ENCODE measurements at places on chromosomes 2 and 18.

- no peak for DNase-seq
Observed at GRCh38 chr2:100664021-100664755, 101.4 kb downstream of the PDCL3 start.

DNA sequence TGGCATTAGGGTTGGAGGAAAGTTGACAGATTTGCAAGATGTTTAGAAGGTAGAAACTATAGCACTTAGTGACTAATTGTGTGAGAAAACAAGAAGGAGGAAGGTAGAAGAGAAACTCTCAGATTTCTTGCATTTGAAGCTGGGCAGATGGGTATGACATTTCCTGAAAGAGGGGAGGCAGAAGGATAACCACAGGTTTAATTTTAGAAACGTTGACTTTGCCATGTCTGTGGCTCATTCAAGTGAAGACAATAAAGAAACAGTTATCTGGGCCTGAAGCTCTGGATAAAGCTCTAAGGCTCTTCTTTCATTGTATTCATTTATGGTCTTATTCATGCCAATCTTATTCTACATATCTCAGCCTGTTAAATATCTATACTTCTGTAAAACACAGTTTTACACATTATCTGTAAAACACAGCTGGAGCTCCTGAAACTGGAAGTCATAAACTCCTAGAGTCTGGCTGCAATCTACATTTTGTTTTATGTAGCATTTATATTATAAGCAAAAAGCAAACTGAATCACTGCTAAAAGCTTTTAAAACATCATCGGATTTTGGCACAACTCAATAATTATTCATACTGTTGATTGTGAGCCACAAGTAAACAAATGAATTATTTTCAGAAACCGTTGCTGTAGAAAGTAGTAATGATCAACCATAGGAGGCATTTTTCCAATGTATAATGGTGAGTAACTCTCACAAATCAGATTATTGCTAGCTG is 138.5 kb downstream of the RIT2 start:
- DNase-seq, result no peak

DNA sequence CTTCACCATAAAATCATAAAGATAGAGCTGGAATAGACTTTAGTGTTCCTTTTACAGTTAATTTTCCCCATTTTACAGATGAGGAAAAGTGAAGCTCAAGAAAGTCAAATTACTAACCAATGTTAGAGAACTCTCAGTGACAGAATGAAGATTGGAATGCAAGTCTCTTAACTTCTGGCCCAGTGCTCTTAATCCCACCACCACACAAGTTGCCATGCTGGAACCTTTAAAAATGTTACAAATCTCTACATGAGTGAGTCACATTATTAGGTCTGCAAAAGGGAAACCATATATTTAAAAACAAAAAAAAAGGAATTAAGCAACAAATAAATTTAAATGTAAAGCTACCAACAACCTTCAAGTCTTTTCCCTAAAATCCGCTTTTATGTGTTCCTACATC is 3.5 kb downstream of the NCKAP1 start:
- DNase-seq, result no peak

DNA sequence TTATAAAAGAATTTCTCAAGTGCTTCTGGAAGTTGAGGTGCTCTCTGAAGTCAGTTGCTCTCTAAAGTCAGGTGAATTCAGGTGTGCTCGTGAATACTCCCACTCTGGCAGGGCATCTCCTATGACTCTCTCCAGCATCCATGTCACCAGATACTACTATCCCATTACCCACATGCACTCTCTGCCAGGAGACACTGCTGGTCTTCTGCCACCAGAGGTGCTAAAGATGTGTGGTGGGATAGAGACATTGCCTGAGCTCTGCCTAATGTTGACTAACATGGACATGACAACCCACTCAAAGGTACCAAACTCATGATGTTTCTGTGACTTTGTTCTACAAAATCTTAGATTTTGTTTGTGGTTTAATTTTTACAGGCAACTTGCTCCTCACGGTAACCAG is 106.4 kb upstream of the HNRNPA3 start:
- DNase-seq, result no peak

DNA sequence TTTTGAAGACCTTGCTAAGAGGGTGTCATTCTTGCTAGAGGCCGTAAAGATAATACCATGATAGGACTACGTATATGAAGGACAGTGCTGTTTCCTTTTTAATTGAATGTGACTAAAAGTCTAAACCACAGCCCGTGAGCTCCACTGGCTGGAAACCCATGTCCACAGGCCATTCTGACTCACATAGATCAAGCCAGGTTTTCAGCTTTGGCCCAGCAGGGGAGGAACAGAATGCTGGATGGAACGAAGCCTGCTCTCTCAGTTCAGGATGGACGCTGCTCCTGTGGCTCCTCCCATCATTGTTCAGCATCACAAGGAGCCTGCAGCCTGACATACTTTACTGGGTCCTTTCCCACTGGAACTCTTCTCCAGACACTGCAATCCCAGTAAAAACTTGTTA is 47.6 kb downstream of the ALPK2 start:
- DNase-seq, result no peak

DNA sequence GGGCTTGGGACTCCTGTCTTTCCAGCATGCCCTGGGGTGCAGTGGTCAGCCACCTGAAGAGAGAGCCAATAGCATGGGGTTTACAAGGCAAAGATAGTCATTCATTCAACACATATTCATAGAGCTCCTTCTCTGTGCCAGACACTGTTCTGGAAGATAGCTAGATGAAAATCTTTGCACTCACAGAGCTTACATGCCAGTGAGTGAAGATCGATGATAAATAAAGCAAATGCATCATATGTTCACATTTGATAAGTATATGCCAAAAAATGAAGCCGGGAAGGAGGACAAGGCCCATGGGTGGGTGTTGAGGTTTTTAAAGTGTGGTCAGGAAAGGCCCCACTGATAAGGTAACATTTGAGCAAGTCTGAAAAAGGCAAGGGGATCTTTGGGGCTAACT is 130.8 kb upstream of the CDCA7 start:
- no peak for DNase-seq

- DNase-seq, result no peak
Observed at GRCh38 chr2:62197925-62198633, 2.2 kb downstream of the B3GNT2 start.

GRCh38 chr18:69435000-69435399 is 34.3 kb downstream of the DOK6 start:
- no peak for DNase-seq

DNA sequence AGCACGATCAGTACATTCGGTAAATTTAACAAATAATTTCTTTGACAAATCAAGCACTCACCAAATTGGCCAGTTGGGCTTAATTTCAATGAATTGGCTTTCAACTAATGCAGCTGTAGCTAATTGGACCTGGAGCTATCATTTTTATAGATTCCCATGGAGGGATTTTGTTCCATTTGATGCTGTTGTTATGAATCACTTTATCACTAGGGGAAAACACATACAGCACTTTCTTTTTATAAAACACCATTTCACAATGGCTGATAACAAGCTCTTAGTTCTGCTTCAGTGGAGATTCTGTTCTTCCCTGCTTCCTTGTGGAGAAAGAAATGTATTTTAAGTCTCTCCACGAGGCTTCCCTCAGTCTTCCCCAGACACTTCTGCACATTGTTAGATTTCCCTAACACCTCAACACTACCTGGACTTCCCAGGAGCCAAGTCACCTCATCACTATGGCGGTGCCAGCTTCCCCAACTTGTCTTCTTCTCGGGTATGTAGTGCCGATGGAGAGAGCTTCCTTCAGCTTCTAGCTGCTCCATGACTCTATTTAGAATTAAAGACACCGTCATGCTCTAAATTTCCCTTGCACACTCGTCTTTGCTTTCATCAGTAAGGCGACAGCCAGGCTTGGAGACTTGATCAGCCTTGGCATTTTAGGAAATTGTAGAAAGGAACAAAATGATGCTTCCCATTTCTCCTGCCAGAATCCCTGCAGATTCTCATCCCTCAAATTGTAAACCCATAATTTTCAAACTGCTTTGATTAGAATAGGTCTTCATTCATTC is 72.0 kb downstream of the INPP5D start:
- DNase-seq, result no peak

- DNase-seq, result no peak
Observed at GRCh38 chr2:239903803-239904202, 121.3 kb downstream of the NDUFA10 start.

DNA sequence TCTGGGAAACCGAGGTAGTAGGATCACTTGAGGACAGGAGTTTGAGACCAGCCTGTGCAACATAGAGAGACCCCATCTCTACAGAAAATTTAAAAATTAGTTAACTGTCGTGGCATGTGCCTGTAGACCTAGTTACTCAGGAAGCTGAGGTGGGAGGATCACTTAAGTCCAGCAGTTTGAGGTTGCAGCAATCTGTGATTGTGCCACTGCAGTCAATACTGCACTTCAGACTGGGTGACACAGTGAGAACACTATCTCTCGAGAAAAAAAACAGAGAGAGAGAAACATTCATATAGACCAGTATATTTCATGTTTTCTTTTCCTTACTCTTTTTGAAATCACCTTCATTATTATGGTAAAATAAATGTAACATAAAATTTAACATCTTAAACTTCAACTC is 290.7 kb upstream of the CYP26B1 start:
- DNase-seq, result no peak

GRCh38 chr18:78607784-78608183 is 371.8 kb upstream of the SALL3 start:
- DNase-seq, result no peak

GRCh38 chr2:46492301-46492700 is 12.9 kb downstream of the TMEM247 start:
- no peak for DNase-seq

DNA sequence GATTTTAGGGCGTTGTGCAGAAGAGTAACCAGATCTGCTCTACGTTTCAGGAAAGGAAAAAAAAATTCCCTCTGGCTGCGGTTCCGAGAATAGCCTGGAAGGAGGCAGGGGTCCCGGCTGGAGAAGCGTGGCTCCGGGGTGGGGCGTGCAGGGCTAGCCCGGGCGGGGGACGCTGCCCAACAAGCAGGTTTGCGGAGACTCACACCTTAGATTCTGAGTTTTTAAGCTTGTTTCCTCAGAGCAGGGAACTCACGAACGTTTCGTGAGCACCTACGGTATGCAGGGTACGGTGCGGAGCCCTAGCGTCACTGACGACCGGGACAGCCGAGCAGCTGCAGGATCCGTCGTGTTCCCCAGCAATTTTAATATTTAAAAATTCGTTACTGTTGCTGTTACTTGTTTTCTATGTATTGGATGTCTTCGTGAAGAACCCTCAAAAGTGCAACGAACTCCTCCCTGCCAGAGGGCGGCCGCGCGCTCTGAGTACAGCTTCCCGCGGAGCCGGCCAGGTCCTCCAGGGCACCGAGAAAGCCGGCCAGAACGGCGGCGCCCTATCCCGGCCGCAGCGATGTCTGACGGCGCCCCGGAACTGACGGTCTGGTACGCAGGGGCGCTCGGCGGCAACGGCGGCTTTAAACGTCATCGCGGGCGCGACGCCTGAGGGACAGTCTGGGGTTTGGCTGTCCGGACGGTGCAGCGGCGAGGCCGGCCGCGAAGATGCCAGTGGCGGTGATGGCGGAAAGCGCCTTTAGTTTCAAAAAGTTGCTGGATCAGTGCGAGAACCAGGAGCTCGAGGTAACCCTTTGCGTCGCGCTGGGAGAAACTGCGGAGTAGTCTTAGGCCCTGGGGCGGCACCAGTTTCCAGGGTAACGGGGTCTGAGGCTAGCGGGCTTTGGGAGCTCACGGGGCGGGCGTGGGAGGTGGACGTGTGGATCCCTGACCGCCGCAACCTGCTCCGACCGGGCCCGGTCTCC is at the start of gene COPS8:
TSS of gene COPS8 (plus strand) at position 642 of the 974 bp plus-strand sequence. CDS start at position 718, 76 bp downstream.
- peak; percentile 93 for DNase-seq

GRCh38 chr18:34840256-34840826 is 130.2 kb downstream of the DTNA start:
- no peak for DNase-seq

DNA sequence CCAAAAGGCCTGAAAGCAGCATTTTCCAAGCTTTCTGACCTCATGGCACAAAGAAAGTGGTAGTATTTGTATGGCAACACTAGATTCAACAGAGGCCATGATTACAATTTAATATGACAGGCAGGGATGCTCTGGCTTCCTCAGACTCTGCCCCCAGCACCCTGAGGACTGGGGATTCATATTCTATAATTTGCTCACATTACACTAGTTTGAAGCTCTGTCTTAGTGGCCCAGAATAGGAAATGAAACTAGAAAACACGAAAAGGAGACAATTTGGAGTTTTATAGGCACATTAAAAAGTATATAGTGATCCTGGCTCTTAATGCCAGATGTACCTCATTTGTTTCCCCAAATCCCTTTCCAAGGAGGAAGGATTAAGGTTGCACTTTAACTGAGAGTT is 173.0 kb upstream of the STK17B start:
- no peak for DNase-seq

- DNase-seq, result no peak
Observed at GRCh38 chr2:98908931-98909316, 27.1 kb downstream of the CRACDL start.

DNA sequence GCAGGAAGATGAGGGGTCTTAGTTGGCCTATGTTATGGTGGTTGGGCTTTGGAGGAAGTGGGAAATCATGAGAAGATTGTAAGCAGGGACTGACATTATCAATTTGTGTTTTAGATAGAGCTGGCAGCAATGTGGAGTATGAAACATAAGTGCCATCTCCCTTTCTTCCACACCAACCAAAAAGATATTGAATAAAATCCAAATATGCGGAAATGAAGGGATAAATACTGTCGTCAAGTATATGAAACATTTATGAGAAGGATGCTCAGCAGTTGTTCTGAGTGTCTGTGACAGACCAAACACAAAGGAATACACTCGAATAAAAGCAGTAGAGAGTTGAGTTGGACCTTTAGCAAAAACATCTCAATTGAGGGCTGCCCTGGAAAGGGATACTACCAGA is 1090.0 kb upstream of the ZEB2 start:
- DNase-seq, result no peak

GRCh38 chr2:98805412-98806171 is 74.7 kb upstream of the MGAT4A start:
- DNase-seq, result no peak

DNA sequence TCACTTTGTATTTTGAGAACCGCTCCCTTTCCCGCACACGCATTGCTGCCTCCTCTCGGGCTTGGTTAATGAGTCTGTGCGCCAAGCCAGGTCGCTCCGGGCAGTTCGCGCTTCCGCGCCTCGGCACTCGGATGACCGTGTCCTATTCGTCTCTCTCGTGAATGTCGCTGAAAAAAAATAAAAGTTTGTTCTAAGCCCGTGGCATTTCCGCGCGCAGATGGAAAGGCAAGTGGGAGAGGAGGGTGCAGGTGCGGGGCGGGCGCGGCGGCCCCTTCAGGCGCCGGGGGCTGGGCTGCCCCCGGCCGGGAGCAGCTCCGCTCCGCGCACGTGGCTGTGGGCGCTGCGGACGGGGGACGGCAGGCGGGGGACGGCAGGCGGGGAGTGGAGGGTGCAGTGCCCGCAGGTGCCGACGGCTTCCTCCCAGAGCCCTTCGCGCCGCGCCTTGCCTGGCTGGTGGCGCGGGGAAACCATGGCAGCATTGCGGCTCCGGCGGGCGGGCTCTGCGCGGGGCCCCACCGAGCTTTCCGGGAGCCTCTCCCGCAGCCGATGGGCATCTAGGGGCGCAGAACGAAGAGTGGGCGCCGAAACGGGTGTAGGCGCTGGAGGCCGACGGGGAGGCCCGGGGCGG is 159.6 kb upstream of the SIX2 start:
- peak; percentile 5 for DNase-seq

Data from stimulated activated CD4-positive, alpha-beta T cell treated with anti-CD3 and anti-CD28 coated beads, Interleukin-2, amount 100 ng/mL, for 24 hours (primary cell).